T-helper 22 cell (primary cell): ENCODE measurements at places on chromosomes 6 and 20.

DNA sequence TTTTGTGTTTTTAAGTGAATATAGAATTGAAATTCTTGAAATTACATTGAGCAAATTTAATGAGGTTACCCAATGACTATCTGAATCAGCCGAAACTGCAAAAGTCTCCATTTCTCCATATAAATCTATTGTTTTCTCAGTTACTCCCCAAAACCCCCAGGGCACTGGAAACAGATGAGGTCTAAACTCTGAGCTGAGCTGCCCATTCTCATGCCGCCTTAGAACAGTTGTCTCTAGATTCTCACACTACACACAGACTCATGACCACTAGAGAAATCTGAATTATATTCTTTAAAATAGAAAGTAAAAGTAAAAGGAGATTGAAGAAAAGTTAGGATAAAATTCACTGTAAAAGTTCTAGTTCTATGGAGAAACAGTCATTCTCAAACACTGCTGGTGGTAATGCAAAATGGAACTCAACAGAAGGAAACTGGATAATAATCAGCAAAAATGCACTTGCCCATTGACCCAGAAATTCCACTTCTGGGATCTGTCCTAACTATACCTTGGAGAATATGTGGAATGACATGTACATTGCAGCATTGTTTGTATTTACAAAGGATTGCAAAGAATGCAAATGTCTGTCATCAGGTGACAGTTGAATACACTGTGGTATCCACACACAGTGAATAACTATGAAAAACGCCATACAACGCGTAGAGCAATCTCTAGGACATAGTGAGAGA is 125.5 kb downstream of the IPCEF1 start:
- DNase-seq = no peak

- DNase-seq = no peak
Measured at GRCh38 chr6:41170547-41171160, 7.7 kb upstream of the TREM2 start.

- DNase-seq = no peak
Measured at GRCh38 chr6:137951064-137951597, 84.1 kb downstream of the TNFAIP3 start.

DNA sequence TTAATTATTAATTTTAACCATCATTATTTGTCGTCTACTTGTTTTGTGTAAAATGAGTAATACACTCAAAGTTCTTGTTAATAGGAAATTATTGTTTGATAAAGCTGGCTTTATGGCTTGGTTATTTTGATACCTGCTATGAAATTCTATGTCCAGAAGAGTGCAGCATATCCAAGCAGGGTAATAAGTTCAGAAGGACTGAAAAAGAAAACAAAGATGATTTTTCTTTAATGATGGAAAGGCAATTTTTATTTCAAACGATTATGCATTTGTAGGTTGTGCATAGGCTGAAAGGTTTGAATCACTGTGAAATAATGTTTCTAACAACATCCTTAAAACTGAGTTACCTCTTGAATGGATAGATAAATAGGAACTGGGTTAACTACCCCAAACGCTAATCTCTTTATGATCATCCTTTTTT is 1.4 kb upstream of the MAN1A1 start:
- no peak for DNase-seq

- no peak for DNase-seq
Measured at GRCh38 chr6:35320031-35320410, 22.3 kb upstream of the PPARD start.

- DNase-seq = no peak
Measured at GRCh38 chr6:166579237-166579850, 7.1 kb downstream of the RAMACL start.

DNA sequence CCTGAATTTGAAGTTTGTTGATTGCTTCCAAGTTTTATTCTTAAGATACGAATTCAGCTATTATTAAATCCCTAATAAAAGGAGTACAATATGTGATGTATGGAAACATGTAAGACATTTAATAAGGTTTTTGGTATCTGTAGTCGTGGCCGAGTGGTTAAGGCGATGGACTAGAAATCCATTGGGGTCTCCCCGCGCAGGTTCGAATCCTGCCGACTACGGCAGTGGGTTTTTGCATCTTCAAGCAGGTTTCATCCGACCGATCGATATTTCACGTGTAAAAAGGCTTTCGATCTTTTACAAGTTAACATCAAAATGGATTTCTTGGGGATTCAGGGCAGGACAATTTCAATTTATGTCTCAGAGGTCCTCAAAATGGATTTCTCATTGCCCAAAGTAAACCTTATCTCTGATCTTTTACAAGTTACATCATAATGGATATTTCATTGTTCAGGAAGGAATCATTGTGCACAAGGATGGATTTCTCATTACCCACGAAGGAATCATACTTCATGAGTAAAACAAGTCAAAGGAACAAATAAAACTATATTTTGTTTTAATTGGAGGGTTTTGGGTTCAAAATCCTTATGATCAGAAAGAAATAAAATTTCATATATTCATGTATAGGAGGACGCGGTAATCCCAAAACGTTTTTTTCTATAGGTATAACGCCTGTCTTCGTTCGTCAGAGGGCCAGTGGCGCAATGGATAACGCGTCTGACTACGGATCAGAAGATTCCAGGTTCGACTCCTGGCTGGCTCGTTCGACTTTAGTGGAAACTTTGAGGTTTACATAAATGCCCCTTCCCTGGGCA is 37.3 kb upstream of the BTN3A2 start:
- DNase-seq = peak; percentile 29

GRCh38 chr20:39524371-39524911 is 562.3 kb downstream of the DHX35 start:
- DNase-seq = no peak

GRCh38 chr6:106525107-106525881 is 104.0 kb downstream of the RTN4IP1 start:
- DNase-seq = no peak

GRCh38 chr6:170281331-170282292 is 9.3 kb downstream of the DLL1 start:
- DNase-seq = no peak

- DNase-seq = no peak
Measured at GRCh38 chr20:14657266-14658005, 320.0 kb upstream of the FLRT3 start.

GRCh38 chr20:47970282-47970903 is 185.1 kb upstream of the SULF2 start:
- DNase-seq = no peak

GRCh38 chr6:26556263-26557070 is 18.3 kb downstream of the HMGN4 start:
- no peak for DNase-seq

DNA sequence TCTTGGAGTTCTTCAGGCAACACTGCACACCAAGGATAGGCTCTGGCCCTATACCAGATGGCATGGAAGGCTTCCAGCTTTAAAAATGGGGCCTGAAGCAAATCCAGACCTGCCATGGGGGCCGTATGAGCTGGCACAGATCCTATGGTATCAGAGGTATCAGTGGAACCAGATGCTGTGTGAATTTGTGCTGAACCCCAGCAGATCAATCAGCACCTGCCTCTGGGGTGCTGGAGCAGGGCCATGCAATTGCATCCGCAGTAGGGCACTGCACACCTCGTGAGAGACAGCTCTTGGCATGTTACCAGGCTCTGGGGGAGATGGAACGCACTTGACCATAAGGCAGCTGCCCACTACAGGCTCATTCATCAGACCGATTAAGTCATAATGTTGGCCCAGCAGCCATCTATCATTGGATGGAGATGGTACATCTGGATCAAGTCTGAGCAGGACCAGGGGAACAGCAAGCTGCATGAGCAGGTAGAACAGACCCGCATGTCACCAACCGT is 221.5 kb downstream of the MYLK4 start:
- DNase-seq = no peak

DNA sequence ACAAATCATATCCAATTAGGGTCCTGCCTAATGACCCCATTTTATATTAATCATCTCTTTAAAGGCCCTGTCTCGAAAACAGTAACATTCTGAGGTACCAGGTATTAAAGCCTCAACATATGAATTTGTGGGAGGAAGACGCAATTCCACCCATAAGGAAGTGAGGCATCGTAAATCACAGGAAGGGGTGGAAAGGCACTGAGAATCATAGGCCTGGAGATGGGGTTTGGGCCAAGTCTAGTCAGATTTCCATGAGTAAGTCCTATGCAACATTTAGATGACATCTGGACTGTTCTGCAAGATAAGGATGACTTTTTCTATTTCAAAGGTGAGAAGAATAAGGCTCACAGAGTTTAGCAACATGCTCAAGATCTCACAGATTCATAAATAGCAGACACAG is 534.0 kb downstream of the KHDRBS2 start:
- DNase-seq = no peak

DNA sequence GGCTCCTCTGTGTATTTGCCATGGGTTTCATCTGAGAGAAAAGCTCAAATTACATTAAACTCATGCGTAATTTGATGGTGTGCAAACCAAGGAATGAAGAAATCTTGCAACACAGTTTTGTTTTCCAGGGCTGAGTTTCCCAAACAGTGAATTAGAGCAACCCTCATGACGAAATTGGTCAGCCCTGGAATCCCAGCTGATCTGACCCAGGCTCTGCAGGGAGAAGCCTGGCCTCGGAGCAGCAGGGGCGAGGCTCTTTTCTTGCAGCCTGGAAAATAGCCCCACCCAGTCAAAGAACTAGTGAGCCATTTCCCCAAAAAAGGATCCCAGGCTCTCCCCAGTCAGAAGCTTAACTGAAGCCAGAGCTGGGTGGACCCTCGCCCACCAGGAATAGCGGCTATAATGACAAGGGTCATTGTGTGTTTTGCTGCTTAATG is 107.3 kb upstream of the SNX9 start:
- no peak for DNase-seq

DNA sequence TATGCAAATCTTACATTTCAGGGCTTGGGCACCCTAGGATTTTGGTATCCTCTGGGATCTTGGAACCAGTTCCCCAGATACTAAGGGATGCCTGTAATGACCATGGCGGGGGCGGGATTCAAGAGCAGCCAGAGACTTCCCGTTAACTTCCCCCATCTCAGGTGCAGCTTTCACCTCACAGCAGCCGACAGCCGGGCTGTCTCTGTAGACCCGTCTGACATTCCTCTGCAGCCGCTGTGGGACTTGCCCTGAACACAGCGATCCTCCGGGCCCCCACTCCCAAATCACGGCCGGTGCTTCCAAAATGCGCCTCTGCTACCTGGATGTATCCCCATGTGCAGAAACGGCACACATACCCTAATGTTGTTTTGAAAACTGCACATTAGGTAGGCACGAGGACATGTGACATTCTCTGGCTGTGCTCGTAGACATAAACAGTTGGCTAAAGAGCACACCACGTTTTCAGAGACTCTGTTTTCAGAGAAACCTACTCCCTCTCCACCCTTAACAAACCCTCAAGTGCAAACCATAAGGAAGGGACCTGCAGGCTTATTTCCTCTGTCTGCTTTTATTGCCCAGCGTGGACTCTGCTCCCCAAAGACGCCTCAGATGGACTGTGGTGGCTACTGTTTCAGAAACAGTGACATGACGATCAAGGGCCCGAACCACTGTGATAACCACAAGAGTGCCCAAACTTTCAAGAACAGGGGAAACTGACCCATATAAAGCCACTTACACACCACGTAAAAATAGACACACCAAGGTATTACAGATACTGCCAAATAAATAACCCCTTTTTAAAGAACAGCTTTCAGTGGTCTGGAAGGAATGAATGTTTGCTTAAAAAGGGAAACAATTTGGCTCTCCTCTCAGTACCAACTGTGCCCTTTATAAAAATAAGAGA is 72.9 kb upstream of the FOXC1 start:
- no peak for DNase-seq

- no peak for DNase-seq
Measured at GRCh38 chr20:41425180-41425884, 58.7 kb upstream of the EMILIN3 start.

- DNase-seq = peak; percentile 68
Measured at GRCh38 chr6:34182751-34183531, 37.1 kb upstream of the GRM4 start.

DNA sequence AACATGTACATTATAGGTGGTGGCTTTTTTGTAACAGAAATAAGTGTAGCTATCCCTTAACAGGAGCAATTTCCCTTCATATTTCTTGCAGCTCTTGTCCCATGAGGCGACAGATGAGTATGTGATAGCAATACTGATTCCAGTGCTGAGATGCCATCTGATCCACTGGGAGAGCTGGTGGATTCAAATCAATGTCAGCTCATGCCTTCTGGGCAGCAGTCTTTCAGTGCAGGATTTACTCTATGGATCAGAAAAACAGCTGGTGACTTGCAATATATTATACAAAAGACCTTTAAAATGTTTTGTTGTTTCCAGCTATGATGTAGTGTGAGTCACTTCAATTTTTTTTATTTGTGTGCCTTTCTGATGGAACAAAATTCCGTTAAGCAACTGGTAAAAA is 259.9 kb upstream of the SASH1 start:
- no peak for DNase-seq

DNA sequence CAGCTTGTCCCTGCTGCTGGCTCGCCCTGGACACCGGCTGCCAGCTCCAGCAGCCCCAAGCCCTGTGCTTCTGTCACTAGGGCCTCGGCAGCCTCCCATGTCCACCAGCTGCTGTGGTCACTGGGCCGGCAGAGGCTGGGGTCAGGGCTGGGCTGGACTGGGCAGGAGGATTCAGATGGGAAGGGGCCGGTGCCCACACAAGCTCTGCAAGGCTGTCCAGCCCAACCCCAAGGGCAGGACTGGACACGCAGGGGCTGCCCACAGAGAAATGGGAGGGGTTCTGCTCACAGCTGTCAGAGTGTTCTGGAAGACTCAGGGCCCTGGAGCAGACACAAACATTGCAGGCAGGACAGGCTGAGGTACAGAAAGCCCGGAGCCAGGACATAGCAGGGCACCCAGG is 65.6 kb downstream of the ADNP start:
- no peak for DNase-seq

- DNase-seq = no peak
Measured at GRCh38 chr6:27178407-27178730, 69.1 kb upstream of the PRSS16 start.

- no peak for DNase-seq
Measured at GRCh38 chr6:72863131-72863530, 241.3 kb downstream of the KCNQ5 start.

DNA sequence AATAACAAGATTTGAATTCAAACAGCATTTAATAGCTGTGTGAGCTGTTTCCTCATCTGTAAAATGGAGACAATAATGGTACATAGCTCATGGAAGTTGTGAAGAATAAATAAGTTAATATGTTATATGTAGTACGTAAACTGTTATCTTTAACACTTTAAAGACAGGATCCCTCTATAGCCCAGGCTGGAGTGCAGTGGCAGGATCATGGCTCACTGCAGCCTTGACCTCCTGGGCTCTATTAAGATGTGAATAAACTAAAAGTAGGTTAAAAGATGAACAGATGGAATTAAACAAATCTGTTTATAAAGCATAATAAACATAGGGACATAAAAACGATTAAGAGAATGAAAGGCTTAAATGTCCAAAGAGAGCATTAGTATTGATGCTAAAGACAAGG is 3.0 kb downstream of the AMD1 start:
- DNase-seq = no peak

GRCh38 chr6:105747823-105748405 is 338.2 kb upstream of the PRDM1 start:
- no peak for DNase-seq

DNA sequence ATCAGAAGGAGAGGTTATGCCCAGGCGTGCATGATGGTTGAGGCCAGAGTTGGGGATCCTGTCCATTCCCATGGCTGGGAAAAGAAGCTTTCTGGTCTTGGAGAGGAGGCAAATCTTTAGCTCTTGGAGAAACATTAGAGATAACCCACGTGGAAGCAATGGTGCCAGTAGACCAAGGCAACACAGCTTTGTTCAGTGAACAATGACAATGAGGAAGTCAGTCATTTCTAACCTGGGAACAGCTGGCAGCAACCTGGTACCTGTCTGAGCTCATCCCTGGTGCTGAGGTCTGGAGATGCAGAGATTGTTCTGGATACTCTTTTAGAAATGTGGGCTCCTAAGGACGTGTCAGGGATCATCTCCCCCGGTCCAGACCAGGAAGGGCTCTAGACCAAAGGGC is 76.7 kb upstream of the PAX1 start:
- DNase-seq = no peak
